Pancreas (tissue), 10 donors: ENCODE measurements at places on chromosomes 7 and 10. TPM values are rescaled to one million over a fixed set of nuclear protein-coding genes. Genes with fewer than 3 reads are reported as not detected.

DNA sequence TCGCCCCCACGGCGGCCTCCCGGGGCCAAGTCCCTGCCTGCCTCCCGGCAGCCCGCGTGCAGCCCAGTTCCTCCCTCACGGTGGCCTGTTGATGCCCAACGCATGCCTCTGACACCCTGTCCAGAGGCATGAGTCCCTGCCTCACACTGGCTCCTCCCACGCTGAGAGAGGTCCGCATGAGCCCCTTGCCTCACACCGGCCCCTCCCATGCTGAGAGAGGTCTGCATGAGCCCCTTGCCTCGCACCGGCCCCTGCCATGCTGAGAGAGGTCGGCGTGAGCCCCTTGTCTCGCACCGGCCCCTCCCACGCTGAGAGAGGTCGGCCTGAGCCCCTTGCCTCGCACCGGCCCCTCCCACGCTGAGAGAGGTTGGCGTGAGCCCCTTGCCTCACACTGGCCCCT, 59.9 kb downstream of the CCDC201 start:
- H3K4me1 ChIP-seq: no peaks in the 10 kb centered on the region
- H3K27ac ChIP-seq: no peak overlapping the region
- DNase-seq: no peak

DNA sequence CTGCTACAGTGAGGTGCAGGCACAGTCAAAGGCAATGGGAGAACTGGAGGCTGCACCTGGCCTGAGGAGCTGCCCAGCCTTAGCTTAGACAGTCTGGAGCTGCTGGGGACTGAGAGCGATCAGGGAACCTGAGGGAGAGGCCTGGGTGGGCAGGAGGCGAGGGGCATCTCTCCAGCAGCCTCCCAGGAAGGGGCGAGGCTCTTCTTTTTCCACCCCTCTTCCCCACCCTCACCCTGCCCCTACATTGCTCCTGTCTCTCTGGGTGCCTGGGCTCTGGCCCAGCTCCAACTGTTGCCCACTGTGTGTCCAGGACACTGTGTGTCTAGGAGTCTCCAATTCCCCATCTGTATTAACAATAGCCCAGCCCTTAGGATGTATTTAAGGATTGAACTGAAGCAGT, 36.9 kb downstream of the TBATA start:
- H3K4me1 ChIP-seq: no peaks in the 10 kb centered on the region
- no peaks in the 10 kb centered on the region for H3K27me3 ChIP-seq
- no peak overlapping the region for H3K4me3 ChIP-seq

DNA sequence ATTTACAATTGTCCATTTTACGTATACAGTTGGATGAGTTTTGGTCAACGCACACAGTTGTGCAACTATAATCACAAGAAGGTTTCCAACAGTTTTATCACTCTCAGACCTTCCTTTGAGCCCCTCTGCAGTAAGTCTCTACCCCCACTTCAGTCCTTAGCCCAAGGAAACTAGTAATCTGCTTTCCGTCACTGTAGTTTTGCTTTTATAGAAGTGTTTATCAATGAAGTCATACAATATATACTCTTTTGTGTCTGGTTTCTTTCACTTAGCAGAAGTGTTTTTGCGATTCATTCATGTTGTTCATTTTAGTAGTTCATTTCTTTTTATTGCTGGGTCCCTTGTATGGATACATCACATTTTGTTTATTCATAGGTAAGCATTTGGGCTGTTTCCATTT, 92.9 kb upstream of the PIP4K2A start:
- H3K36me3 ChIP-seq: no peaks in the 10 kb centered on the region
- no peak overlapping the region for H3K4me3 ChIP-seq
- H3K27me3 ChIP-seq: no peaks in the 10 kb centered on the region
- H3K4me1 ChIP-seq: no peaks in the 10 kb centered on the region

COMTD1 gene
- total RNA-seq: 77.9 TPM

ALOX5 gene
- 15.1 TPM for total RNA-seq
